Prostate gland (tissue), 2 donors: ENCODE measurements at places on chromosomes 4 and X. TPM values are rescaled to one million over a fixed set of nuclear protein-coding genes. Genes with fewer than 3 reads are reported as not detected.

The CWH43 gene
- total RNA-seq = 14.8 TPM

DNA sequence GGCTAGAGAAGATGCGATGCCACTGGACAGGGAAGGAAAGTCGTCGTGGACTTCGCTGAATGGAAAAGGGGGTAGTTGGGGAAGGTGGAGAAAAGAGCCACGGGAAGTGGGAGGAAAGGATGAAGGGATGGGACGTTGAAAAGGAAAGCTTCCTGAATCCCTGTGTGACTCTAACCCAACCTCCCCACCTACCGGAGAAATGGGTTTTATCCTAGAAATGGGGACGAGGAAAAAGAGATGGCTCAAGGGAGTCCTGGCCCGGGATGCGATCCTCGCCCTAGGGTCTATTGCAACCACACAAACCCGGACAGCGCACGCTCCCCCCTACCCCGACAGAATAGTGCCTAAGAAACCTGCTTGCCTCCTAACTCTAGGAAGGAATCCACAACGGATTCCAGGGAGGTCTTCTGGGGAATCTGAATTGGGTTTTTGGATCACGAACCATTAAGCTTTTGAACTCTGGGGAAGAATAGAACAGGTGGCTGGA lies 738 bp upstream of the TSPAN5 start:
- H3K4me1 ChIP-seq = no peaks in the 10 kb centered on the region
- no peaks in the 10 kb centered on the region for H3K36me3 ChIP-seq
- no peak for DNase-seq
- H3K27me3 ChIP-seq = no peaks in the 10 kb centered on the region

DNA sequence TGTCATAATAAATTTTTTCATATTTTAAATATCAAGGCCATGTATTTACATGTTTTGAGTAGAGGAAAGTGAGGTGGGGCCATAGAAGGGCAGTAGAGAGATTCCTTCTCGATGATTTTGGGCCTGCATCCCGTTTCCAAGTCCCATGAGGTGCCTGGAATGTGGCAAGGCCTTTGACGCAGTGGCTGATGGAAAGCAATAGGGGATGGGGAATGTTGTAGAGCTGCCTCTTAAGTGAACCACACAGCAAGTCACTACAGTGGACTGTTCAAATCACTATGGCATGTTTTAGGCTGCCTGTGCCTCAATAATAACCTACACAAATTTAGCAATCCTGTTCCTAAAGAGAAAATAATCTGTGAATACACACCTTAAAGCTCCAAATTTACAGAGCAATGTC lies 48.3 kb downstream of the ANXA5 start:
- H3K27ac ChIP-seq = no peak overlapping the region
- no peak for DNase-seq
- H3K4me3 ChIP-seq = no peak overlapping the region
- H3K36me3 ChIP-seq = no peaks in the 10 kb centered on the region
- H3K4me1 ChIP-seq = no peaks in the 10 kb centered on the region

The ADAM29 gene
- 0.64 TPM for total RNA-seq

The SLITRK2 gene
- total RNA-seq = 0.05 TPM

- H3K4me3 ChIP-seq = no peak overlapping the region
- peaks cover 6% of the 10 kb centered on the region for H3K4me1 ChIP-seq
Measured at GRCh38 chr4:158786955-158787354, 18.1 kb downstream of the FNIP2 start.

GRCh38 chrX:14897042-14897441 lies 23.8 kb downstream of the MOSPD2 start:
- H3K27me3 ChIP-seq = no peaks in the 10 kb centered on the region
- no peaks in the 10 kb centered on the region for H3K36me3 ChIP-seq
- no peak for DNase-seq
- no peak overlapping the region for H3K4me3 ChIP-seq
- H3K27ac ChIP-seq = no peak overlapping the region

DNA sequence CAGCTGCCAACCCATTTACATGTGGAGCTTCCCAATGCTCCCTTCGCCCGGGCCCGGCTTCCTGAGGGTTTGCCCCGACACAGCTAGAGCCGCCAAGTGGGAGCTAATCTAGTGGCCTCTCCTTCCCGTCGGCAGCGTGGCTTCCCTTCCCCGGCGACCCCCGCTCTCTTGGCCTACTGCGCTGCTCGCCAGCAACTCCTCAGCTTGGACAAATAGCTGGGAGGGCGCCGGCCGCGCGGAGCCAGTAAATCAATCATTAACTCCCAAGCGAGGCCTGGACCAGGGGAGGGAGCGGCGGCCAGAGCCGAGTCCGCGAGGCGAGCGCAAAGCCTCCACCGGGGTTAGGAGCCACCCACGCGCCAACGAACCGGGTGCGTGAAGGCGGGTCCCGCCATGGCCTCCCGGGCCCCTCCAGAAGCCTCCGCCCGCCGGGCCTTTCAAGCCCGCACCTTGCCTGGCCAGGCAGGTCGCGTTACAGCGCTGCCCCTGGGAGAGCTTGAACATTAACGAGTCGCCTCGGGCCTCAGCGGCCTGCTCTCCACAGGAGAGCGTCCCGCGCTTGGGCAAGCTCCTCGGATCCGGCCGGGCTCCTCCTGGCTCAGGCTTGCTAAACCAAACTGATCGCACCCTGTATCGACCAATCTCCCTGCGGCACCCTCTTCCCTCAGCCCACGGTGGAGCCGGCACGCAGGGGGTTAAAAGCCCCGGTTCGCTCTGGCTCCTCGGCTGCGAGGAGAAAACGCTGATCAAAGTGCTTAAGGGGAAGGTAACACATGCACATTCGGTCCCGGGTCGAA lies 10.6 kb upstream of the BCOR start:
- H3K27me3 ChIP-seq = no peaks in the 10 kb centered on the region
- peak; percentile 12 for DNase-seq
- H3K36me3 ChIP-seq = no peaks in the 10 kb centered on the region
- no peaks in the 10 kb centered on the region for H3K4me1 ChIP-seq
- H3K27ac ChIP-seq = peak overlapping the region; percentile 86

The OGT gene
- 68.0 TPM for total RNA-seq

DNA sequence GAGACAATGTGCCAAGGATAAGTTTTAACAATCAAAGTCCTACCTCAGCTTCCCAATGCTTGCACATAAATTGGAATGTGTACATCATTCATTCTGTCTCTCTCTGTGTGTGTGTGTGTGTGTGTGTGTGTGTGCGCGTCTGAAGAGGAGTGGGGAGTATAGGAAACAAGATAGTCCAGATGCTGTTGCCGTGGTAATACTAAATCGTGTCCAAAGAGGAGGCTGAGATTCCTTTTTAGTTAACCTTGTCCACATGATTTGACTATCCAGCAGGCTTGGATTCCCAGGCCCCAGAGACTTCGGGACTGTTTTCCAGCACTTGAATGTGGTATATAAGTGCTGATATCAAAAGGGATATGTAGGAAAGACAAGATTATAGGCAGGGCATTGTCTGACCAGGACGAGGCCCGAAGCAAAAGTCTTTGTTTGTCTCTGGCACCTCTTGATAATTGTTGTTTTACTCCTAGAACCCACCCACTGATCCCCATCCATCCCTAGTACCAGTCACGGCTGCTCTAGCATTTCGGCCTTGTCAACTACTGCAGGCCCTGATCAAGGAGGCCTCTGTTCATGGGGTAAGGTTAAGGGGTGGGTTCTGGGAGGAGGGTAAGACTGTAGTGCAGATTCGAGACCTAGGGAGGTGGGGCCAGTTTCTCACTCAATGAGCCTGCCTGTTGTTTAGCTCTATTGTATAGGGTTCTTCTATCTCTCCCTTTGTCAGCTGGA lies 3.9 kb downstream of the PLP1 start:
- no peak overlapping the region for H3K27ac ChIP-seq
- no peak overlapping the region for H3K4me3 ChIP-seq
- no peaks in the 10 kb centered on the region for H3K27me3 ChIP-seq

The IGBP1 gene
- 54.9 TPM for total RNA-seq

- H3K27ac ChIP-seq = no peak overlapping the region
- DNase-seq = peak; percentile 35
- no peaks in the 10 kb centered on the region for H3K36me3 ChIP-seq
- no peaks in the 10 kb centered on the region for H3K27me3 ChIP-seq
- H3K4me1 ChIP-seq = no peaks in the 10 kb centered on the region
Measured at GRCh38 chr4:28481565-28481964, 1620.9 kb downstream of the STIM2 start.

GRCh38 chr4:153140294-153140693 lies 63.9 kb upstream of the TRIM2 start:
- H3K4me3 ChIP-seq = no peak overlapping the region
- no peak for DNase-seq
- H3K36me3 ChIP-seq = no peaks in the 10 kb centered on the region
- H3K27ac ChIP-seq = no peak overlapping the region

DNA sequence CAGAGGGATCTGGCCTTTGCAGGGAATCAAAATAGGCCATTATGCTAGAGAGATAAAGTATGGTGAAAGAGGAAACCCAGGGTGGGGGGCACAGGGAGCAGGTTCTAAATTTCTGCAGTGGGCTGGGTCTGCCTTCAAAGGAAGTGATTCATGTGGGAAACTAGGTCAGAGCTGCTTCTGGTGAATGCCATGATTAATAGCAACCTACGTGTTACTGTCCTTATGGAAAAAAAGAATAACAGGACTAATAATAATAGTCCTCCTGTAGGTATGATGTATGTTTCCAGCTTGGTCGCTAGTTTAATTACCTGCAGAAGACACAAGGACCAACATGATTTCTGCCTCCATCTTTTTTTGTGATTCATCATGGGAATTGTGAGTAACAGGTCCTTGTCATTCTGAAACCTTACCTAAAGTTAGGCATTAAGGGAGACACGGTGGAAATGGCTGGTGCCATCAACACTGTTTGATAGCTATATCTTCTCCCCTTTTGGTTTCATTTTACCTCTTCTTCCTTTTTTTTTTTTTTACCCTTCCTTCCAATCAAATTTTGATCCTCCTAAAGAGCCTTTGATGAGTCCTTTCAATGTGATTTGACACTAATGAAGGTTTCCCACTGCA lies 180.4 kb downstream of the CPEB2 start:
- no peaks in the 10 kb centered on the region for H3K27me3 ChIP-seq
- H3K4me3 ChIP-seq = no peak overlapping the region
- H3K27ac ChIP-seq = no peak overlapping the region
- no peaks in the 10 kb centered on the region for H3K4me1 ChIP-seq

The PDLIM3 gene
- total RNA-seq = 139 TPM

- H3K4me1 ChIP-seq = no peaks in the 10 kb centered on the region
- H3K27me3 ChIP-seq = no peaks in the 10 kb centered on the region
- no peak for DNase-seq
- no peaks in the 10 kb centered on the region for H3K36me3 ChIP-seq
Measured at GRCh38 chr4:185283723-185284122, 74.3 kb downstream of the SNX25 start.

DNA sequence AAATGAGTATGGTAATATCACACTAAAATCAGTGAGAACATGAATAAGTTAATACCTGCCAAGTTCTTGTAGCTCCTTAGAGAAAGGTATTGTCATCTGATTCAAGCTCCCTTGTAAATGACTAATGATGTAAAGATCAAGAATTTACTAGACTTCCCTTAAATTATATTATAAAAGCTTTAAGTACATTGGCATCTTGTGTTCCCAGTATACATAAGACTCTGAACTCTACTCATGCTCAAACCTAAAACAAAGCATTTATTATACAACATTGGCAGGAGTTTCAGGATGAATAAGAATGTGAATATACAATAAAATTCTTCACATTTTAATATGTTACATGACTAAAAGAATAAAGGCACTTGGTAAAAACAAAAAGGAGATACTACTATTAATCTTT lies 126.8 kb upstream of the UNC5C start:
- H3K36me3 ChIP-seq = no peaks in the 10 kb centered on the region
- no peak overlapping the region for H3K27ac ChIP-seq
- H3K4me3 ChIP-seq = no peak overlapping the region
- no peaks in the 10 kb centered on the region for H3K27me3 ChIP-seq
- DNase-seq = no peak

- DNase-seq = no peak
- no peak overlapping the region for H3K27ac ChIP-seq
- H3K36me3 ChIP-seq = no peaks in the 10 kb centered on the region
- no peaks in the 10 kb centered on the region for H3K27me3 ChIP-seq
- H3K4me3 ChIP-seq = no peak overlapping the region
Measured at GRCh38 chr4:168822481-168822880, 187.6 kb downstream of the CBR4 start.

GRCh38 chrX:67585401-67585800 lies 41.6 kb downstream of the AR start:
- H3K27ac ChIP-seq = no peak overlapping the region
- no peak overlapping the region for H3K4me3 ChIP-seq
- H3K36me3 ChIP-seq = no peaks in the 10 kb centered on the region

DNA sequence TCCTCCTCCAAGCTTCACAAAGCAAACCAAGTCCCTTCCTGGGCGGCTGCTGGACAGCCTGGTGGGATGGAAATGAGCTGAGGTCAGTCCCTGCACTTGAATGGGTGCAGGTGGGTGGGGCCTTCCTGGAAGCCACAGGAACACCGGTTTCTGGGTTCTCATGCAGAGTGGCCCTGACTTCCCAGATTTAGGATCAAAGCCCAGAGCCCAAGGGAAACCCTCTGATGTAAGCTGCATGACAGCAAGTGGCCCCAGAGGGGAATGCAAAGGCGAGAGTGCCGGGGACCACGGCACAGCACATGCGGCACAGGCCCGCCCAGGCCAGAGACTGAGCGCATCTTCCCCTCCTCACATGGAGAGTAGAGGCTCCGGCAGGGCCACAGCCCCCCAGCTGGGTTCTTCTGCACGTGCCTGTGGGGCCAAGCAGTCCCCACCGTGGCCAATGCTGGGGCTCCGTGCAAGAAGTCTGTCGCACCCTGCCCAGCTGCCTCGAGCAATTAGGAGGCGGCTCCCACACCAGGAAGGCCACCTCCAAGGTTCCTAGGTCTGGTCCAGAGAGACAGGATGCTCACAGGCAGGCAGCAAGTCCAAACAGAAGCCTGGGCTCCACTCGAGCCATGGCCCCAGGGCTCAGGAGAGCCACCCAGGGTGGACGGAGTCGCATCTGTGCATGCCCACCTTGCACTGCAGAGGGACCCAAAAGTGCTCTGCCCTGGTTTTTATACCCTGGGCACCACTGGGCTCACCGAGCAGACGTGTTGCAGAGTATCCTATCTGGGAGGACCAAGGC lies 83.0 kb downstream of the HTRA3 start:
- H3K4me1 ChIP-seq = peaks cover 45% of the 10 kb centered on the region
- H3K4me3 ChIP-seq = no peak overlapping the region
- H3K27ac ChIP-seq = peak overlapping the region; percentile 90
- no peaks in the 10 kb centered on the region for H3K36me3 ChIP-seq

GRCh38 chrX:132488180-132488705 lies 595 bp downstream of the MBNL3 start:
- H3K36me3 ChIP-seq = no peaks in the 10 kb centered on the region
- H3K27ac ChIP-seq = peak overlapping the region; percentile 77
- no peaks in the 10 kb centered on the region for H3K27me3 ChIP-seq
- no peaks in the 10 kb centered on the region for H3K4me1 ChIP-seq
- DNase-seq = no peak

DNA sequence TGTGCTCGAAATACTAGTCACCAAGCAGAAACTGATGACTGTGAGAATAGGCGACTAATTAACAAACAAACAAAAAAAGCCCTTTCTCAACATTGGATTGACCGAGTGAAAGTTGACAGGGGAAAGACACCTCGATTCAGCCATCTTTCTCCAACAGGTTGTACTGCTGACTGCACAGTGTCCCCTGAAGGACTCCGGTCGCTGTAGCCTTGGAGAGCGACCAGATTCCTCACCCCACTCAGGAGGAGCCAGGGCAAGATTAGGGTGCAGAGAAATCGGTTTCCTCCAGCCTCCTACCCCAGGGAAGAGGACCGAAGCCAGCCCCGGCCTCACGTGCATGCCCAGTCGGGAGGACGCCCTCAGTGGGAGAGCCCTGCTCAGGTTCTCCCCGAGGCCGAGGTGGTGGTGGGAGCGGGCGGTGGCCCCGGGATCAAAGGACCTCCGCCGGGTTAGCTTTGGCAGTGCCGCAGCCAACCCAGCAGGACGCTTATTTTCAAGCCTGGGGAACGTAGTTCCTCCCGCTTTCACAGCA lies 1.1 kb upstream of the RAP1GDS1 start:
- no peaks in the 10 kb centered on the region for H3K27me3 ChIP-seq
- no peaks in the 10 kb centered on the region for H3K4me1 ChIP-seq
- peak overlapping the region; percentile 83 for H3K4me3 ChIP-seq
- no peaks in the 10 kb centered on the region for H3K36me3 ChIP-seq
